ENCODE measurements at places on chromosomes 13 and 19.

- no peak for DNase-seq
Observed at GRCh38 chr19:38072776-38073750, 151.0 kb downstream of the DPF1 start.

DNA sequence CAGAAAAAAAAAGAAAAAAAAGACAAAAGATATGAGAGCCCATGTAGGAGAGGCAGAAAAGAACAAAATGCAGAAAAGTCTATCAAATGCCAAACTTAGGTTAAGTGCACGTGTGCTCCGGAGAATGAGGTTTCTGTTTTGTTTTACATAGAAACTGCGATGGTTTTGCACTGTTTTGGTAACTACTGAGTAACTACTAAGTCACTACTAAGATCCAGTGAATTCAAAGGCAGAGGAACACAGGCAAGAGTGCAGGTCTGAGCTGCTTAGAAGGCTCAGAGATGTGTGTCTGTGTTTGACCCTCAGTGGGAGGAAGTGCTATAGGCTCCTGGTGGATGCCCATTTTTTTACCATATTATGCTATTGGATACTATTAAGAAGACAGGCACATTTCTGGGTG, 299.3 kb downstream of the NDFIP2 start:
- DNase-seq, result no peak

GRCh38 chr13:30882026-30882850, 23.8 kb upstream of the MEDAG start:
- no peak for DNase-seq

- no peak for DNase-seq
Observed at GRCh38 chr19:1864480-1865171, 1.2 kb upstream of the KLF16 start.

DNA sequence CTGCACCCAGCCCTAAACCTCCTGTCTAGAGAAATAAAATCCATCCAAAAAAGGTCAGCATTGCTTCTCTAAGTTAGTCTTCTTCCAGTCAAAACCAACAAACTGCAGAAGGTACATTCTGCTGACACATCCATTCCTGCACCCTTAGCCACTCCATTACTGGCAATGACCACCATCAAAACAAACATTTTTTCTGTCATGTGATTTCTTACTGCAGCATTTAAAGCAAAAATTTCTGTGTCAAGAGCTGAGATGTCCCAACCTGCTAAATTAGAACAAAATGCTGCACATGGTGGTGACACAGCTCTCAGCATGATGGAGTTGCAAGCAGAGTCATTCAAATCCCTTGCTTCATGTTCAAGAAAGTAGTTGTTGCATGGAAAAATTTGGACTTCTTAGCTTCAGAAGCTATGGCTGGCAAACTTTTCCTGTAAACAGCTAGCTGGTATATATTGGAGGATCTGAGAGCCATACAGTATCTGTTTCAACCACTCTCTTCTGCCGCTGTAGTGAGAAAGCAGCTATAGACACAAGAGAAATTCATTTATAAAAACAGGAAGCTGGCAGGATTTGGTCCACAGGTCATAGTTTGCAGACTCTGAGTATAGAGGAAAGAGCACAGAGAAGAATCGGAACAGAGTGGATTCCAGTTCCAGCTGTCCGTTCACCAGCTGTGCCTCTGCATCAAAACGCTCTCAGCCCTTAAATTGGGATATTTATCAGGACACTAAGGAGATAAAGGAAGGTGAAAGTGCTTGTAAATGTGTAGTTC, 17.4 kb downstream of the RUBCNL start:
- DNase-seq, result no peak

DNA sequence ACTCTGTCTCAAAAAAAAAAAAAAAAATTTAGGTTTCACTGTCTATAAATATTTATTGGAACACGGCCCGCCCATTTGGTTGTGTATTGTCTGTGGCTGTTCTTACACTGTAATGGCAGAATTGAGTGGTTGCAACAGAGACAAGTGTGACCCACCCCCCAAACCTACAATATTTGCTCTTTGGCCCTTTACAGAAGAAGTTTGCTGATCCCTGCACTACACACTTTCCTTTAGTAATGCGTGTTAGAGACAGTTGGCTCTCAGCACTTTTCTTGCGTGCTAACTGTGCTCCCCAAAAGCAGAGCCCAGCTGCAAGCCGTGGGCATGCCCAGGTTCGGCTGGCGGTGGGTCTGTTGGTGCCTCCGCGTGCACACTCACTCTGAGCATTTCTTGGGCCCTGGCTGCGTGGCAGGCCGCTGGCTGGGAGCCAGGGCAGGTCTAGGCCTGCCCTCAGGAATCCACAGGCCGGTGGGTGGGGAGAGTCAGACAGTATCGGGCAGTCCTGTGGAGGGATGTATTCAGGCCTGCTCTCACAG, 72.6 kb downstream of the SIPA1L3 start:
- DNase-seq, result peak; percentile 63

GRCh38 chr13:109802936-109803335, 16.6 kb upstream of the IRS2 start:
- no peak for DNase-seq

DNA sequence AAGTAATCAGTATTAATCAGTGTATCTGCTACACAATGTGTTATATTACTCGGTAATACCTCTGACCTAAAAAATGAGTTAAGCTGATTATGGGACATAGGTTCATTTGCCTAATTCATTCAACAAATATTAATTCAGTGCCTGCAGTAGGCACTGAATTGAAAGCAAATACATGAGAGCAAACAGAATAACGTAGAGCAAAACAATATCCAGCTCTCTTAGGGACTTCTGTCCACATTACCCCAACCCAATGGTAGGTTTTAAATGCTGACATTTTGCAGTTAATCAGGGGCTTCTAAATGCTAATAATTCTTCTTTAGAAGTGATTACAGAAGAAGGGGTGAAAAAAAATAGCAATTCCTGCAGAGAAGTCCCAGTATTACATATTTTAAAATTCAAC, 4.9 kb downstream of the RCBTB2 start:
- no peak for DNase-seq

GRCh38 chr19:7911508-7912143, 3.0 kb upstream of the TGFBR3L start:
- no peak for DNase-seq

DNA sequence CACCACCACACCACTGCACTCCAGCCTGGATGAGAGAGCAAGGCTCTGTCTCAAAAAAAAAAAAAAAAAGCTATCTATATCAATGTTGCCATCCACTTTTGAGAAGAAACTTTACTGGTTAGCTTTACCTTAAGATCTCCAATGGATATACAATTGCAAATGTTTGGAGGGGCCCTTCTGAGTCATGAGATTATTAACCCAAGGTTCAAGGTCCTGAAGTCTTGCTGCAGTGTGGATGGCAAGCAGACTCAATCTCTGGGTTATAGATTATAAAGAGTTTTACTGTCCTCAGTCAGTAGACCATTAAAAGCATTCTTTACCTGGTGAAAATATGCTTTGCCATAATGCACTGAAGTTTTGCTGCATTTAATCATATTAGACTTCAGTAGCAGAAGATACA, 3.7 kb upstream of the ZNF431 start:
- no peak for DNase-seq

DNA sequence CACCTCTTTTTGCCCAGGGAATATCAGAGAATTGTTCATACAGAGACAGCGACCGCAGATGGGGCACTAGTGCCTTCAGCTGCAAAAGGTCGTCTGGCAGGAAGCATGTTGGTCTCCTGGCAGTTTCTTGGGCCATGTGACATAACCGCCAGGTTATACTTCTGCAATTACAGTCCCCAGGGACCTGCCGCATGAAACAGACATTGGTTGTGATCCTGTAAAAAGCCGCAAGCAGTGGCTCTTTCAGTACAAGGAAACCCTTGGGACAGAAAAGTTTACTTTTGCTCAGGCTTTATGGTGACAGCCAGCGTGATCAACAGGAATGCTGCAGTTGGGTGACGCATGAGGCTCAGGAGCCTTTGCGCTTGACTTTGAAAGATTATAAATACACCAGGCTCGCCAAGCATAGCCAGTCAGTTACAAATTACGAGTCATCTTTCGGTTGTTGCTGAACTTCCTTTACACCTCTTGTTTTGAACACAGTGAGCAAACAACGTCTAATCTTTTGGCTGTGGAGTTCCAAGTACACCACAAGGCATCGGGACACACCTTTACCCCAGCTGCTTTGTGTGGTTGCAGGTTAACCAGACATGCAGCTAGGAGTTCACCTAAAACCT, 50.5 kb upstream of the UBE2L5 start:
- no peak for DNase-seq

- no peak for DNase-seq
Observed at GRCh38 chr13:41273831-41274441, 10.6 kb upstream of the MTRF1 start.

GRCh38 chr13:100610391-100611347, 22.1 kb upstream of the GGACT start:
- DNase-seq, result no peak

DNA sequence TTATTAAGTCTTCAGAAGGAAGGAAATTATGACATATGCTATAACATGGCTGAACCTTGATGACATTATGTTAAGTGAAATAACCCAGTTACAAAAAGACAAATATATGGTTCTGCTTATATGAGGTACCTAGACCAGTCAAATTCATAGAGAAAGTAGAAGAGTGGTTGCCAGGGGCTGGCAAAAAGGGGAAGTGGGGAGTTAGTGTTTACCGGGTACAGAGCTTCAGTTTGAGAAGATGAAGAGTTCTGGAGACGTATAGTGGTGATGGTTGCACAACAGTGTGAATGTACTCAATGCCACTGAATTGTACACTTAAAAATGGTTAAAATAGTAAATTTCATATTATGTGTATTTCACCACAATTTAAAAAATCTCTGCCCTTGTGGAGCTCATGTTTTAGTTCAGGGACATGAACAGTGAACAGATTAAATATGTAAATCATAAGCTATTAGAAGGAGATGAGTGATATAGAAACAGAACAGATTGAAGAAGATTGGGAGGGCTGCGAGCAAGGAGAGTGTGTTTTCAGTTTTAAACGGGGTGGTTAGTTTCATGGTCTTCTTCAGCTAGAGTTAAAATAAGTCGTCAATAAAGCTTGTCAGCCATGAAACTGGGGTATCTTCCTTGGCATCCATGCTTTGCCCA, 355.2 kb downstream of the KCNRG start:
- DNase-seq, result no peak

DNA sequence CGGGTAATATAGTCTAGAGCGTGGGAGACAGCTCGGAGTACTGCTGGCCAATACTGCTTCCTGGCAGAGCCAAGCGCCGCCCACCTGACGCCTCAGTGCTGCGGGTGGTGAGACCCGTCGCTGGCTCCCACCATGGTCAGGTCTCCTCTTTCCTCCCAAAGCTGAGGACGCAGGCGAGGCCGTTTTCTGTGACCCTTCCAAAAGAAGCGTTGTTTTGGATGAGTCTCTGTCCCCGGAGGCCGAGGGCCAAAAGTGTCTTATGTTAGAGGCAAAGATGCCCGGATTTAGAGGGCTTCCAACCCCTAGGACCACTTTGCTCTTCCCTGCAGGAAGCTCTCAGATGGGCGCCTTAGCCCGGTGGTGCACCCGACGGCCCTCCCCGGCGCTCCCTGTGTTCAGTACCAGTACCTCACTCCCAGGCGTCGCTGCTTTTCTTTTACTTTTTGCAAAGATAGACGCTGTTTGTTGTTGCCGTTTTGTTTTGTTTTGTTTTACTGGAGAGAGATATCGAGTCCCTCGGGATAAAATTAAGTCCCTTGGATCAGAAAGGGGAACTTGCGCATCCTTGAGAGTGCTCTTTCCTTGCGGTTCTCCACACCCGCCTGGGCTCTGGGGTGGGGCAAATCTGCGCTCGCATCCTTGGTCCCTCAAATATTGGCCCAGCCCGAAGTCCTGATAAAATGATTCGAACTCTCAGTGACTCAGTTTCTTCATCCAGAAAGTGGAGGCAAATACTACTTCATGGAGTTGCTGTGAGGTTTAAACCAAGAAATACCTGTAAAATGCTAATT, 7.0 kb downstream of the PDX1 start:
- no peak for DNase-seq

- no peak for DNase-seq
Observed at GRCh38 chr19:32038021-32038920, 307.1 kb upstream of the ZNF507 start.

GRCh38 chr19:50949861-50950260, 3.0 kb downstream of the KLK5 start:
- no peak for DNase-seq

DNA sequence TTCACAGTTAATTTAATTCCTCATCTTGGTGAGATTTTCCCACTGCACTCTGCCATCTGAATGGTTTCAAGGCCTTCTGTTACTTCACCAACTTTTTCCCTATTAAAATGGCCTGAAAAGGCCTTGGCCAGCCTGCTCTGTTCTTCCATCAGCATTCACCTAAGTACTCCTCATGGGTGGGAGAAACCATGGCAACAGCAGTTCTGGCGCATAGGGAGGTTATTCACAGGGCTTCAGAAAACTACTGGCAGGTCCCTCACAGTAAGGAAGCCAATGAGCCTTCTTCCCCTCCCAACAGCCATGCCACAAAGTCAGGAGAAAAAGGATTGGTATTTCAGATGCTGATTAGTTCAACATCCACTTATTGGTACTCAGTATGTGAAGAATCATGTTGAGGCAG, 17.2 kb upstream of the GJB2 start:
- no peak for DNase-seq

GRCh38 chr13:105008604-105009003, 1526.9 kb downstream of the EFNB2 start:
- DNase-seq, result no peak

- peak; percentile 48 for DNase-seq
Observed at GRCh38 chr19:44050740-44051649, 841 bp upstream of the ZNF223 start.

DNA sequence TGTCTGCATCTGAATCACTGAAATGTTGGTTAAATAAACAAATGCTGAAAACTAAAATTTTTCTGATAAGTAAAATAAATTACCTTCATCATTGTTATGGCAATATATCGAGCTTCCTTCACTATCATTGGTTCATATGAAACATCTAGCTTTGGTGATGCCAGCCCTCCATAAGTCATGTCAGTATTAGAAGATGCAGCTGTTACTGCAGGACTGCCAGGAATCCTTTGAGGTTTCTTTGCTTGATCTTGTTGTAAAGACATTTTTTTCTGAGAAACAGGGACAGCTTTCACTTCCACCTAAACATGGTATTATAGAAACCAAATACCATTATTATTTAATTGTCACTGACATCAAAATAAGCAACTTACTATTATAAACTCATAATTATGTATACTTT, 123.7 kb upstream of the FBXL3 start:
- no peak for DNase-seq

DNA sequence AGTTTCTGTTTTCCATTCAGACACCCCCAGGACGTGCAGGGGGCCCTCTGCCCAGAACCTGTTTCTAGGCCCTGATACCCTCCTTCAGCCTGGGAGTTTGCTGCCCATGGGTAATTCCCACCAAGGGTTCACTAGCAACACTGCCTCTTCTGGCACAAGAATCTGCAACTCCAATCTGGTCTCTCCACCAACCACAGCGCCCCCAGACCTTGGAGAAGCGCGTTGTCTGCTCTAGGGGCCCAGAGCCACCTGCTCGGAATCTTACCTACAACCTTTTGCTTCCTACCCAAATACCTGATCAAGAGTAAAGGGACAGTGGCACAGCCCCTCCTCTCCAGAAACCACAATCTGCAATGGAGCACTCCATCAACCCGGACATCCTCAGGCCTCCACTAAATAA, 763 bp downstream of the ZNF180 start:
- DNase-seq, result no peak

GRCh38 chr13:59970847-59971246, 192.9 kb downstream of the DIAPH3 start:
- no peak for DNase-seq
